ENCODE measurements at places on chromosomes 2 and 18. TPM values are rescaled to one million over a fixed set of nuclear protein-coding genes. Genes with fewer than 3 reads are reported as not detected.

DNA sequence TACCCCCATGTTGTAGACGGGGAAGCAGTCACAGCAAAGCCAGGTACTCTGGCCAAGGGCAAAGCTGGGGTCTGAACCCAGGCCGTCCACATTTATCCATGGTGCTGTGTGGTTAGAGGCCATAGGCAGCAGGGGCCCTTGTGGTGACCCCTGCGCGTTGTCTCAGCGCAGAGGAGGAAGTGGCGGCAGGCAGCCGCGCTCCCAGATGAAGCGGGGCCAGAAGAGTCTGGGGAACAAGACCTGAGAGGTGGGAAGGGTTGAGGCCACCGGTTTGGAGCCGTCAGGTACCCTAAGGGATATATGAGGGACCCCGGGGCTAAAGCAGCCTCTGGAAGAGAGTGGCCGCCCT is 770 bp downstream of the ZNF396 start:
- peak; percentile 47 for DNase-seq

- DNase-seq, result no peak
Observed at GRCh38 chr2:56654936-56655335, 471.1 kb downstream of the CCDC85A start.

DNA sequence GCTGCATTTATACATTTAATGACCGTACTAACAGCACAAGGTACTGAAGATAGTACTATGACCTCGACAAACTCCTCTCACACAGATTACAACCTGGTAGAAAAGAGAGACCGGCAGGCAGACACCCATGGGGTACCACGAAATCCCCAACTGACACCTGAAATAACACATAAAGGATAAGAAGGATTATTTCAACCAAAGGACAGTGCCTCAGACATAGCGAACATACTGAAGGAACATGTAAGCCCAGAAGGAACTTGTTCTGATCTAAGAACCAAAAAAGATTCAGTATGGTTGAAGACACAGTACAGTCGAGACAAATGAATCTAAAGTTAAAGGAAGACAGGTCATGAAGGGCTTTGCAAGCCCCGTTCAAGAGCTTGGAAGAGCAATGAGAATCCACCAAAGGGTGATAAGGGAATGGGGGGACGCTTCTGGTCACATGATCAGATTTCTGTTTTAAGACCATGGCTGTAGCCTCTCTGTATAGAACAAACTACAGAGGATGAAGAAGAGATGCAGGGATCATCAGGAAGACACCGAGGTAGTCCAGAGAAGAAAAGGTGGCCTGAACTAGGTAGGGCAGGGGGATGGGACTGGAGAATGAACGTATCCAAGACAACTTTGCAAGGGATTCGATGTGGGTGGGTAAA is 902 bp downstream of the MCFD2 start:
- DNase-seq, result no peak

- no peak for DNase-seq
Observed at GRCh38 chr18:63107171-63107845, 212.3 kb downstream of the BCL2 start.

The PXDN gene
- total RNA-seq, result 9.4 TPM

The ANTXR1 gene
- 2.2 TPM for total RNA-seq

Measured in left lobe of liver (tissue), 2 donors.